Chondrocyte (in vitro differentiated cells): ENCODE measurements at places on chromosomes 2 and 18.

- no peak for DNase-seq
Observed at GRCh38 chr18:58454406-58455061, 174.4 kb downstream of the ALPK2 start.

DNA sequence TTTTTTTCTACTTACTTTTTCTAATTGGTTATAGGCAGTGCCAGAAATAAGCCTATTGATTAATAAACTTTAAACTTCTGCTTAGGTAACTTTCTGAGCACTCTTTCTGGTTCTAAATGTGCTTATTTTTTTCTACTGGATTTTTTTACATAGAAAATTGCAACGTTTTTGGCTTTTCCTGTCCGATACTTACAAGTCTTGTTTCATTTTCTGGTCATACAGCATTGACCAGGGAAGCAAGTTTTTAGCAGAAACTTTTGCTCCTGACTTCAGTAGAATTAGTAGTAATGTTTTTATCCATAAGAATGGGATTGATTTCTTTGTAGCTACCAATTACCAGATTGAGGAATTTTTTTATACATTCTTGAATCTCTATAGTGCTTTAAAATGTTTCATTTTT lies 36.9 kb downstream of the NCKAP5 start:
- DNase-seq: no peak

- no peak for DNase-seq
Observed at GRCh38 chr2:121900391-121900790, 144.9 kb downstream of the TSN start.

DNA sequence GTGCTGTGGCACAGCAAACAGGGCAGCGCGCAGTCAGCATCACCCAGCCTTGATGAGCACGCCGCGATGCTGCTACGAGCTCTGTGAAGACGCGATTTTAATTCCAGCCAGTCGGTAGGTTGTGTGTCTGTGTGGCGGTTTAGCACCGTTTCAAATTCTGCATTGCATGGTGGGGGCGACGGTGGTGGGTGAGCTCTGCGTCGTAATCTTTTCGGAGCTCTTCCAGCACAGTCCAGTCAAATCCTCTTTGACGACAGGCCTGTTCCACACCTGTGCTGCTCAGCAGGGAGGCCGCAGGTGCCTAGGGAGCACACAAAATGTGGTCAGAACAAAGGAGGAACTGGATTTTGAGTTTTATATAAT lies 8.6 kb downstream of the ALLC start:
- no peak for DNase-seq

- DNase-seq: no peak
Observed at GRCh38 chr2:189327879-189328847, 113.1 kb upstream of the WDR75 start.

DNA sequence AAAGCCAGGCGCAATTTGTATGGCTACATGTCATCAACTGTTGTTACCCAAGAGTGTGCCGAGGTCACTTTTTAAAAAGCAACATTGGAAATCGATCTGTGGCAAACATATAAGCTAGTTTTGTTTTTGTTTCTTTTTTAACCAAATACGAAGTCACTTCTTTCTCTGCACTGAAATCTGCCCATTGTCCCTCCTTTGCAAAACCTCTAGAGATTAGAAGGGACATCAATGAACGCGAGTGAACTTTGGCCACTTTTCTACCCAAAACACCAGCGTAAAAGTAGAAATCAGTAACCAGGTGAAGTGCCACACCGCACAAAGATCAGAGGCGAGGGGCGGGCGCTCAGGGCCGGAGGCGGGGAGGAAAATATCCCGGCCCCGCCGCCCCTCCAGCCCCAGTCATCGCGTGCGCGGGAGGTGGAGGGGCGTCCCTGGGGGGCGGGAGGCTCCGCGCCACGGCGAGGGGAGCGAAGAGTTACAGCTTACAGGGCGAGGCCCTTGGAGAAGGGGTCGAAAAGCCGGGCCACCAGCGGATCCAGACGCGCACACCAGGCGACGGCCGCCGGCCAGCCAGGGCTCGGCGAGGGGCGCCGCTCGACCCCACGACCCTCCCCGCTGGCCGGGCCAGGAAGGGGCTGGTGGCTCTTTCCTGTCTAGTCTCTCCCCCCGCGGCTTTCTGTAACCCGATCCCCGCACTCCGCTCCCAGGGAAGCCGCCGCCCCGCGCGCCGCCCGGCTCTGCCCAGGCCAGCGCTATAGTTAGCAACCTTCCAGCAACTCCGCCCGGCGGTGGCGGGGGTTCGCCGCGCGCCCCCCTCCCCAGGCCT lies 993 bp downstream of the RBMS1 start:
- peak; percentile 92 for DNase-seq

GRCh38 chr2:182372661-182373060 lies 54.2 kb downstream of the PDE1A start:
- DNase-seq: no peak

- no peak for DNase-seq
Observed at GRCh38 chr2:129698593-129698992, 280.9 kb upstream of the RAB6C start.

DNA sequence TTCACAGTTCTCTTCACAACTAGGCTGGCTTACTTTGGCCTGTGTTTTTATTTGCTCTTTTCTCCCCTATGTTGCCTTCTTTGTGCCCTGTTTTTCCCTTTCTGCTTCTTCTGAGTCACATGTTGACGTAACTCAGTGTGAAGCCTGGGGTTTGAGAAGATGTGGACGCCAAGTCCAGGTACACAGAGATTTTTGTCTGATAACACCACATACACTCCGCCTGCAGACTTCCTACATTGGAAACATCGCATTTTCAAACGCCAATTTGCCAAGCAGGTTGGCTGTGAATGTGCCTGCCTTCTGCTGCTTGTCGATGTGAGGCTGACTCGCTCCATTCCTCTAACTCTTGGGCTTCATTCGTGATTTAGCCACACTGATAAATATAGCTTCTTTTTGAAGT lies 62.6 kb upstream of the FN1 start:
- no peak for DNase-seq

- DNase-seq: no peak
Observed at GRCh38 chr18:75213611-75214331, 3.2 kb downstream of the TSHZ1 start.

DNA sequence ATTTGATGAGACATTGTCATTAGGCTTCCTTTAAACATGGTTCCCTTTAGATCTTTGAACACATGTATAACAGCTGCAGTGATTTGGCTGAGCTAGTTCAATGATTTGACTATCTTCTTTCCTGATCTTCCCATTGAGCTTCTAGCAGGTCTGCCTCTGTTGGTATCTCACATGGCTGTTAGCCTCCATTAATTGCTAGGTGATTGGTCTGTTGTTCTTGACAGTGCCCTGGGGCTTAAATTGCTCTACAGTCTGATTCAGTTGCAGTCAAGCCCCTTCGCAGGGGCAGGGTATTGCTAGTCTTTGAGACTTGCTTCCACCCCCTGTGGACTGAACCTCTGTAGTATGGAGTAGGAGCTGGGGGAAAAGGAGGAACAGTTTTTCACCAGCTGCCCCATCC lies 24.1 kb downstream of the SKA1 start:
- no peak for DNase-seq

DNA sequence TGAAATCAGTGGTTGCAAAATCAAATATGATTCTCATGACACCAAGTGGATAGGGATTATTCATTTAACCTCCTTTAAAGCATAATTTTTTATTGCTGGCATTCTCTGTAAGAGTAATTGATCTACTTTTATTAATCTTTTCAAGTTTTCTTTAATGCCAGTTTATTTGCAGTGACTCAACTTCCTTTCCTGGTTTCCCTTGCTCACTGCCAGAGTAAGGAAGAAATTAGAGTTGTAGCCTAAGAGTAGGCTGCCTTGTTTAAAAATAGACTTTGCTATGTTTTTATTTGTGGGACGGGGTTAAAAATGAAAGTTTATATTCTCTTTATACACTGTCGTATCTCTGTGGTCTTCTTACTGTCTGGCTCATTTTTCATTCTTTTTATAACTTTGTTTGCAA lies 148.6 kb downstream of the WDR7 start:
- no peak for DNase-seq

GRCh38 chr2:71157124-71157793 lies 26.8 kb downstream of the MPHOSPH10 start:
- DNase-seq: no peak

- no peak for DNase-seq
Observed at GRCh38 chr18:72160510-72161445, 383.4 kb downstream of the CBLN2 start.

- no peak for DNase-seq
Observed at GRCh38 chr18:29083545-29083944, 906.6 kb upstream of the CDH2 start.

- DNase-seq: no peak
Observed at GRCh38 chr2:191321861-191322662, 76.9 kb downstream of the MYO1B start.

- DNase-seq: no peak
Observed at GRCh38 chr2:133676392-133677130, 108.3 kb upstream of the NCKAP5 start.

DNA sequence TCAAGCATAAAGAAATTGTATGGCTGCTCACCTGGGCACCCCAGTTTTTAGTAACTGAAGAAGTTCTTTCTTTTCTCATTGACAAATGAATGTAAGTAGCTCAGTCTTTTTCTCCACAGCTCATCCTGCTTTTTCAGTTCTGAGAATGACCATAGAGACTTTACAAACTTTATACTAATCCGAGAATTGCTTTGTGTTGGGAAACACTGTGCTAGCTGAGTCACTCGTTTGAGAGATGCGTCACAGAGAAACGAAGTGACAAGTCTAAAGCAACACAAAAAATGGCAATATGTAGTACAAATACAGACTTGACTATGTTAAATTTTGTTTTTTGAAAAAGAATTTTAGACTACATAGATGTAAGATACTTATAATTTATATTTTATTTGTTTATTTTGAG lies 9.0 kb downstream of the LRRTM4 start:
- DNase-seq: no peak

- no peak for DNase-seq
Observed at GRCh38 chr2:75416420-75417342, 144.1 kb downstream of the EVA1A start.

- no peak for DNase-seq
Observed at GRCh38 chr2:81528852-81529480, 1224.4 kb upstream of the LRRTM1 start.

GRCh38 chr2:220575963-220576362 lies 948.5 kb downstream of the SLC4A3 start:
- no peak for DNase-seq

GRCh38 chr2:99727199-99727598 lies 237.4 kb upstream of the REV1 start:
- no peak for DNase-seq

GRCh38 chr2:183347969-183348368 lies 223.7 kb downstream of the NUP35 start:
- DNase-seq: no peak
